Fibroblast of the conjunctiva (primary cell): ENCODE measurements at places on chromosomes 3 and 15.

DNA sequence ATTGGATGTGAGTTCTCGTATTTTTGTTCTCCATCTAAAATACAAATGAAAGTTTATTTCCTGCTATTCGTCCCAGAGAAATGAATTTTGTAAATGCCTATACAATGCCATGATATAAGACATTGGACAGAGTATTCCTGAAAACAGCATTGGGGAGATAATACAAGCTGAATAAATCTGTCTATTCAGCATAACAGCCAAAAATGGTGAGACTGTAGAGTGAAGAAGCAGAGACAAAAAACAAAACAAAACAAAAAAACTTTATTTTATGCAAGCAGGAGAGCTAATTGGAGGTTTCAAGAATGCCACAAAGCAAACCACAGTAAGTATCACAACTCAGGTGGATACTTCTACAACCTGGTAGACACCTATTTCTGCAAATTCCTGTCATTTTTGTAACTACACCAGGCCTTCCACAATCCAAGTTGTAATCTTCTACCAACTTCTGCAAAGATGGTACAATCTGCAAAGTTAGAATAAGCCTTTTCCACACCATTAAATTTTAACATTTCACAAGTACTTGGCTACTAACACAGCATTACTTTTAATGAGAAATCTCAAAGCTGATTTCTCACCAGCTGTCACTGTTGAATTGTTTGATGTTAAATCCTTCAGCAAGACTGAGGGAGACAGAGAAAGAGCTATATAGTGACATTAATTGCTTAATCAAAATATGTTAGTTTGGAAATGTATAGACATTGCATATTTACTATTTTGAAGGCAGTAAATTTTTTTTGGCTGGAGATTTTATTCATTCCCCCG, 163.1 kb downstream of the CLSTN2 start:
- DNase-seq, result no peak

- DNase-seq, result no peak
These were observed 1.9 kb upstream of the RAB43 start for GRCh38 chr3:129123314-129124060.

- DNase-seq, result no peak
These were observed 67.2 kb downstream of the UNC13C start for GRCh38 chr15:54045397-54045796.

- DNase-seq, result no peak
These were observed 54.4 kb upstream of the TLE3 start for GRCh38 chr15:70152070-70152480.

DNA sequence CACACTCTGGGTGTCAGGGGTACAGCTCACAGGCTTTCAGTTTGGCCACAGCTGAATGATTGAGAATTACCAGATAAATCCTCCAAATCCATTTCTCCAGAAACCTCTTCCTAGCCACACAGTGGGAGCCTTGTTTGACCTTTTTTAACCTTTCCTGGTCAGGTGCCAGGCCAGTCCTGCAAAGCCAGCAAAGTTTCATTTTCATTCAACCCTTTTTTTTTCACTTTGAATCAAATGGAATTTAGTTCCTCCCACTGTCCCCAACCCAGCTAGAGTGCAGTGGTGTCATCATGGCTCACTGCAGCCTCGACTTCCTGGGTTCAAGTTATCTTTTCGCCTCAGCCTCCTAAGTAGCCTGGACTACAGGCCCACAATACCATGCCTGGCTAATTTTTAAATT, 67.8 kb downstream of the NSUN3 start:
- DNase-seq, result no peak

DNA sequence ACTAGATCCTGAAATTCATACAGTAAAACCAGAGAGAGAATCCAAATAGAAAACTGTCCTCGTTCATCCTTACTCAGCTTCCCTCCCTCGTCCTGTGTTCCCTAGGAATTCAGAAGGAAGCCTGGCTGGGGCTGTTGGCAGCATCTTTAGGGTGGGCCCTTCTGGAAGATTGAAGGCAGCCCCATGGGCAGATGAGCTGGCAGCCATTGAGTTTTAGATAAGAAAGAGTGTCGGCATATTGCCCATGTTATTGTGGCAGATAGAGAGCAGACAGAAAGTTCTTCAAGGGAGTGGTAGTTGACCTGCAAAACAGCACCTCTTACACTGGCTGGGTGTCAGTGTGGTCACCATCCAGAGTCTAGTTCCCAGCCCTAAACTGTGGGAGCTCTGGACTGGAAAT, 23.5 kb downstream of the TMOD2 start:
- DNase-seq, result no peak

DNA sequence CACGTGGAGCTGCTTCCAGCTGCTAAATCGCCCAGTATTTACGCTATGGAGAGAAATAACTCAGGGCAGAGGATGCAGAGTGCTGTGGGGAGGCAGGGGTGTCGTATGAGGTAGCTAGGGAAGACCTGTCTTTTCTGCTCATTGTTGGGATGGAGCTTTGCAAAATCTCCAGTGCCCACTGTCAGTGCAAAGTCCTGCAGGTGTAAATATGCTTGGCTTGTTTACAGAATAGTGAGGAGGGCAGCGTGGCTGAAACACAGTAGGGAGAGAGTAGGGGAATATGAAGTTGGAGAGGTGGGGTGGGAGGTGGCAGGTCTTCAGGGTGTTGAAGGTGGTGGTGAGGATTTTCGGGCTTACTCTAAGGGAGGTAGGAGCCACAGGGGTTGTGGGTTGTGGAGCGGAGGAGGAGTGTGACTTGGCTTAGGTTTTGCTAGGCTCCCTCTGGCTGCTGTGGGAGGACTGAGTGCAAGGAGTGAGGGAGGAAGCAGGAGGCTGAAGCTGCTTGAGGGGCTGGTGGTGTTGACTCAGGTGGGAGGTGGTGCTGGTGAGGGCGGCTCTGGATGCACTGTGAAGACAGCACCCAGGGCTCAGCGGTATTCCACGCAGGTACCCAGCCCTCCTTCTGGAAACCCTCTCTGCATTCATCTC, 125.7 kb downstream of the FBLN2 start:
- DNase-seq, result no peak

DNA sequence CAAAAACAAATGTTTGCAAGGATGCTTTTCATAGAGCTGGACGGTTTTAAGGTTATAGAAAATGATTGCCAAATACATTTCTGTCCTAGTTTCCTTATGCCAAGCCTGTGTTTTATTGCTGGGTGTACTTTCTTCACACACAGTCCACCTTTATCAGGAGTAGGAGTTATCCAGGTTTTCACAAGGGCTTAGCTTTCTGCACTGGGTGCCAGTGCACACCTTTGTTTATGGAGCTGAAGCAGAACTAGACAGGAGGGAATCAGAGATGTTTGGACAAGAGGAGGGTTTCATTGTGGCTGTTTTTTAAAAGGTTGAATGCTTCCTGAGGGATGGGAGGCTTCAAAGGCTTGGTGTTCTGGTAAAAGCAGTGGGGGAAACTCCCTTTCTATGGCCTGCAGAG, 29.5 kb upstream of the FAM3D start:
- no peak for DNase-seq

DNA sequence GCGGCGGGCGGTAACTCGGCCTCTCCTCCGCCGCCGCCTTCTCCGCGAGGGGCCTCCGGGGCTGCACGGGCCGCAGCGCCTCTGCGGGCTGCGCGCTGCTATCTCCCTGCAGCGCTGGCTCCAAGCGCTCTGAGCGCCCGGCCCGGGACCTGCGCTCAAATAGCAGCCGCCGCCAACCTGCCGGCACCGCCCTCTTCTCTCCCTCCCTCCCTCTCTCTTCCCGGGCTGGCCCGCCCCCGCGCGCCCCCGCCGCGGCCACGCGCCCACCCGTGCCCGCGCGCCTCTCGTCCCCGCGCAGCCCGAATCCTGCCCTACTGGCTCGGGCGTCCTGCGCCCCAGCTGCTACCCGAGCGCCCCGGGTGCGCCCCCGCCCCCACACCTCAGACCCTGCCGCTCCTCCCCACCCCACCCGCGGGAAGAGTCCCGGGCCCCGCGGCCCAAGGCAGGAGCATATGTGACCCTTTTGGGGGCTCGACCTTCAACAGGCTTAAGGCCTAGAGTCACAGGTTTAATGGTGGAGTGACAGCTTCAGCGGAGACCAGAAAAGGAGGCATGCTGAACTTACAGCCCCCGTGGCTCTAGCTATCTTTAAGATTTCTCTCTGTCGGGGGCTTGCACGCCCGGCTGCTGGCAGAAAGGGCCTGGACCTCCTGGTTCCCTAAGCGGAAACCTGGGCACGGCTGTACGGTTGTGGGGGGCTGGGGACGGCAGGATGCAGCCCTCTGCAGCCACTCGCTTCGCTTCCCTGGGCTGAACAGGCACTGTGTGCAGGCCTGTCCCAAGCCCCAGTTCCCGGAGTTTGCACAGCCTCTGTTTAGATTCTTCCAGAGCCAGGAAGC, at the start of gene CACNA2D2:
Gene CACNA2D2 (minus strand): TSS at position 131 of the 839 bp plus-strand sequence. CDS start 211 bp downstream, outside the sequence.
- DNase-seq, result no peak

GRCh38 chr3:11592445-11593298, 51.0 kb downstream of the VGLL4 start:
- no peak for DNase-seq

DNA sequence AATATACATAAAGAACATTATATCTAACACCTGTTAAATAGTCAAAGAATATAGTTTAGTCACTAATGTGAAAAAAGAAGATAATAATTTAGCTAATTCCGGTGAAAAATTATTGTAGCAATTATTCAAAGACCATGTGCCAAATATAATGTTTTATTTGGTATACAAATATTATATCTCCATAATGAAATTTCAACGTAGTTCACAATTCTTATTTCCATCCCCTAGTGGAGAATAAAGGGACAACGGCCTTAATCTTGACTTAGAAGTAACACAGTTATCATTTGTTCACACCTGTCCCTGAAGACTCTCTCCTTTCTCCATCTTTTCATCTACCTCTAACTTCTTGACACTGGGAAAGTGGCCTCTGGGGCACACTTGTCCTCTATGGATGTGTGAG, 213.4 kb downstream of the ERC2 start:
- DNase-seq, result no peak

- DNase-seq, result no peak
These were observed 149.9 kb downstream of the LRRK1 start for GRCh38 chr15:101068961-101069653.

DNA sequence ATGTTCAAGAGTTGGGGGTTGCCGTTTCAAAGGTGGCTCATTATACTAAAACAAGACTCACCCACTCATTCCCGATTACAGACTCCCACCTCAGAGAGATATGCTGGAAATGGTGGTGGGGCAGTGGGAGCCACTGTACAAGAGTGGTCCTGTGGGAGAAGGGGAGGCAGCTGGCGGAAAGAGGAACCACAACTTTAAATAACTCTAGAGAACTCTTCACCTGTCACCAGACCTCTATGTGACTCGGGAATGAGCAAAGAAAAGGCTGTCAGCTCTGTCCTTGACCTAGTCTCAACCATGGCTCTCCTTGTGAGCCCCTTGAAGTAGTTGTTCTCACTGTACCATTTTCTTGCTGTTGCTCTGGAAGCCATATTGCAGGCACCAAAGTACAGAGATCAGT, 293.8 kb downstream of the CHST2 start:
- no peak for DNase-seq

GRCh38 chr3:48058091-48058490, 41.9 kb upstream of the MAP4 start:
- no peak for DNase-seq

- DNase-seq, result no peak
These were observed 2.3 kb downstream of the FBN1 start for GRCh38 chr15:48643206-48643605.

GRCh38 chr3:96294143-96294542, 520.3 kb upstream of the EPHA6 start:
- no peak for DNase-seq

DNA sequence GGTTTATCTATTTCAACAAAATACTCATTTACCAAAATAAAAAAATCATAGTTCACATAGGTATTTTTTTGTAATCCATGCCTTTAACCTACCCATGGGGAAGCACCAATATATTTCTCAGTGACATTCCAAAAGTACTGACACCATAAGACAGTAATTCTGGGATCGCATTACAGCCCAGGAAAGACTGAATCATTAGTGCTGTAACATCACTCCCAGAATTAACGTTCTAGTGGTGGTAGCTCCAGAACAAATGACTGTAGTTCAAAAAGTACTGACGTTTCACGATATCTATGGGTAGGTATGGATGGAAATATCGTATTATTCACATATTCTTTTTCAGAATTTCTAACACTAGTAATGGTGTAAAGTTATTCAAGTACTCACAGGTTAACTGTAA, 54.3 kb upstream of the NEK10 start:
- DNase-seq, result peak; percentile 39

GRCh38 chr3:88987776-88988175, 119.6 kb upstream of the EPHA3 start:
- no peak for DNase-seq

- no peak for DNase-seq
These were observed 4.4 kb downstream of the GPR27 start for GRCh38 chr3:71758091-71758490.

- DNase-seq, result no peak
These were observed 11.7 kb downstream of the CHST13 start for GRCh38 chr3:126535636-126536035.

DNA sequence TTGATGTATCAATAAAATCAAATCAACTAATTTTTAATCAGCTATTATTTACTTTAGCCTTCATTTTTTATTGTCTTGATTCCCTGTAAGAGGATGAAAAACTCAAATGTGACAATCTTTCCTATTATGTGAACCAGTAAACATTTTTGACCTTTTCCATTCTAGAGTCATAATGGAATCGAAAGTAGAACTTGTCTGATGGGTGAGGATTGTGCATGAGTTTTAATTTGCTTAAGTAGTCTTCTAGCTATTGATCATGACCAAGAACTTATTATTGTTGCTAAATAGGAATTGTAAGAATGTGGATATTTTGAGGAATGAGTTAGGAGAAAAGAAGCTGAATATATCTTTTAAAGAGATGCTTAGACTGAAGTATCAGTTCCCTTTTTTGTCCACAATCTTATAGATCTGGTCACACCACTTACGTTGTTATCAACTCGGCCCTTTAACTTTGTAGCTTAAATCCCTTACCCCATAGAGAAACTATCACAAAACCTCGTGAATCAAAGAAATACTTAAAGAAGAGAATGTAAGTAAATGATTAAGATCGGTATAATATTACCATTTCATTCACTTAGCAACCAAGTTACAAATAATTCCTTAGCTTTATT, 147.3 kb downstream of the TP63 start:
- no peak for DNase-seq

DNA sequence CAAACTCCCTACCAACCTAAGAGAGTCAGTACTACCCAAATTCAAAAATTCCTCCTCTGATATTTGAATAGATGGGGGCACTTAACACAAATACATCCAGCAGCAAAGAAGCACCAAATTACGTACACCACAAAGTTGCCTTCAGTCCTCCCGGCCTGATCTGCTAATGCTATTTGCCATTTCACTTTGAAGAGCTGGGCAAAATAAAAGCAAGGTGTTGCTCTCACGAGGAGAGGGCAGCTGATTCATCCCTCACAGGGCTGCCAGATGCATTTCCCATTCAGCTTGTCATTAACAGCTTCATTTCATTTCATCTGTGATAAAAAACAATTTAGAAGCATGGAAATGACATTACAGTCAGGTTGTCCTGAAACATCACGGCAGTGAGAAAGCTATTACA, 283.4 kb upstream of the VEPH1 start:
- no peak for DNase-seq

- DNase-seq, result no peak
These were observed 461.5 kb upstream of the NR2F2 start for GRCh38 chr15:95868970-95869369.
